ENCODE measurements at places on chromosomes 16 and 17.

- no peak for DNase-seq
Measured at GRCh38 chr16:11183035-11183812, 72.8 kb downstream of the SOCS1 start.

DNA sequence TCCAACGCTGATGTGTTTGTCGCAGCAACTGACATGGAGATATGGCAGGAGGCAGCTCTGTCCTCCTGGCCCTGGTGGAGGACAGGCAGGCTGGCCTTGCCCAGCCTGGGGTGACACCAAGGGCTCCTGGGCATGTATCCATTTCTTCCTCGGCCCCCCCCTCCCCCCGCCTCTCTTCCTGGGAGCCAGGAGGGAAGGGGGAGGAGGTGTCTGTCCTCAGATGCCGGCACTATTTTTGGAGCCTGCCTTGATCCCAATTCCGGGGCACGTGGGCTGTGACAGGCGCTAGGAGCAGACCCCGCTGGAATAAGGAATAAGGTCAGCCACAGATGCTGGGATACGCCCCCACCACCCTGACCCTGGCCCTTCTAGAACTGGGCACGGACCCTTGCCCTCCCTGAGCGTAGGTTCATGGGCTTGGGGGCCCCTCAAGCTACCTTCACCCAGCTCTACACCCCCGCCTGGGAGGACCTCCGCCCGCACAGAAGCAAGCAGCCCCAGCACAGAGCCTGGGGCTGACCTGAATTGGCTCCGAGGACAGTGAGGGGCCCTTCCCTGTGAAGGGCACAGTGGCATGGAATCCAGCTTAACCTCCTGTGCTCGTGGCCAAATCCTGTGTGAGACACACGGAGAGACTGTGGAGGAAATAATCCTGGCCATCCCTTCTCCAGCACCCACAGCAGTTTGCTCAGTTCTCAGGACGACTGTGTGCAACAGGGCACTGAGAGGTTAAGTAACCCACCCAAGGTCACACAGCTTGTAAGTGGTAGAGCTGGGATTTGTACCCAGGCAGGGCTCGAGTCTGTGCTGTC is 24.1 kb downstream of the SEC14L5 start:
- no peak for DNase-seq

GRCh38 chr17:76642994-76643393 is 563 bp downstream of the ST6GALNAC1 start:
- no peak for DNase-seq

DNA sequence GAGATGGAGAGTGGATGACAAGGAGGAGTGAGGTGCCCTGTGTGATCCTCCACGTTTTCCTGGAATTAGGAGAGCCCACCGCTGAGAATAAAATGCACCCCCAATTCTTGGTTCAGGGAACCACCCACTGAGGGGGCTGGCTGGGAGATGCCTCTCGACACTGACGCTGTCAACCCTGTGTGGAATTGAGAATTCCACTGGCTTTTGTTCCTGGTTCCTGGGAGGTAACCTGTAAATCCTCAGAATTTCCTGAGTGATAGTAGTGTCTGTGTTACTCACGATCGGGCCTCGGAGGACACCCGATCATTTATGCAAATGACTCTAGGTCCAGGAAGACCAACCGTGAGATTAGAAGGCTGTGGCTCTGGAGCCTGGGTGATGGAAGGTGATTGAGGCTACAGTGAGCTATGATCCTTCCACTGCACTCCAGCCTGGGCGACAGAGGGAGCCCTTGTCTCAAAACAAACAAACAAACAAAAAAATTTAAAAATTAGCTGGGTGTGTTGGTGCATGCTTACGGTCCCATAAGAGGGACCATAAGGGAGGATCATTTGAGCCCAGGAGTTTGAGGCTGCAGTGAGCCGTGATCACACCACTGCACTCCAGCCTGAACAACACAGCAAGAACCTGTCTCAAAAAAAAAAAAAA is 11.7 kb upstream of the PRPSAP1 start:
- DNase-seq: no peak

- peak; percentile 40 for DNase-seq
Measured at GRCh38 chr17:30236766-30237165, 1.3 kb upstream of the SLC6A4 start.

DNA sequence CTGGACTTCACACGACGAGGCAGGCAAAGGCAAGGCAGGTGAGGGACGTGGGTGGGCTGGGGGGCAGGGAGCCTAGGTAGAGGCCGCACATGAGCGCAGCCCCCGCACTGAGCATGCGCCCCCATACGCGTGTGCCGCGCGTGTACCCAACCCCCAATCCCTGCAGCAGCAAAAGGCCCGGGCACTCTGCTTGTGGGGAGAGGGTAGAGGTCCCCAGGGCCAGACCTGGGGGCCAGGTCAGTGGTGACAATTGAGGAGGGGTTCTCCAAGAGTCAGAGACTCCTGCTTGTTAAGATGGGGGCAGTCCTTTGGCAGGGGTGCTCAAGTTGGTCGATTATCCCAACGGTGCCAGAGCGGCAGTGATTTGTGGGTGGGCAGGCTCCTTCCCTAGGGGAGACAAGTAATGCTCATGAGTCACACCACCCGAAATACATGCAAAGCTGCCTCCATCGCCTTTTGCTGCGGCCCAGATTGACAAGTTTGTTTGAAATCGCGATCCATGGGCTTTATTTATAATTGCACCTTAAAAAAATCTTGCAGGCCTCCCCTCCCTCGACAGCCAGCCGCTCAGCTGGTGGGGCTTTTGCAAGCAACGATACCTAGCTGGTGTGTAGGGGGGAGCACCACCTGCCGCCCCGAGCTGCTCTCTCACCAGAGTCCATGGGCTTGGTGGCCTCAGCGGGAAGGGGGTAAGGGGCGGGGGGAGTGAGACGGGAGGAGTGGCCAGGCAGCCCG is 1.1 kb upstream of the GIT1 start:
- DNase-seq: peak; percentile 66

DNA sequence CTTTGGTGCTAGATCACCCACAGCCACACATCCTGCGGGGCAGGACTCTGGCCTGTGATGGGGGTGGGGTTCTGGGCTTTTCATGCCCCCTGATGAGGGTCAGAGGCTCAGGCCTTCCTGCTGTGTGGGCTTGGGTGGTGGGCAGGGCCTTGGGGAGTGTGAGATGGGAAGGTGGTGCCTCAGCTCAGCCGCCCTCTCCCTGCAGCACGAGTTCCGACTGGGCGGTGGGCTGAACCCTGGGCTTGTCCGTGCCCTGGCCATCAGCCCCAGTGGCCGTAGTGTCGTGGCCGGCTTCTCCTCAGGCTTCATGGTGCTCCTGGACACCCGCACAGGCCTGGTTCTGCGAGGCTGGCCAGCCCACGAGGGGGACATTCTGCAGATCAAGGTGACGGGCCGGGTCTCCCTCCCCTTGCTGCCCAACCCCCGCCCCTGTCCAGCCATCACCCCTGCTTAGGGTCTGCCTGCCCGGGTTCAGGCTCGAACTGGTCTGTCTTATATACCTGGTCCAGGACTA is 6.8 kb upstream of the SERPINF2 start:
- DNase-seq: no peak

DNA sequence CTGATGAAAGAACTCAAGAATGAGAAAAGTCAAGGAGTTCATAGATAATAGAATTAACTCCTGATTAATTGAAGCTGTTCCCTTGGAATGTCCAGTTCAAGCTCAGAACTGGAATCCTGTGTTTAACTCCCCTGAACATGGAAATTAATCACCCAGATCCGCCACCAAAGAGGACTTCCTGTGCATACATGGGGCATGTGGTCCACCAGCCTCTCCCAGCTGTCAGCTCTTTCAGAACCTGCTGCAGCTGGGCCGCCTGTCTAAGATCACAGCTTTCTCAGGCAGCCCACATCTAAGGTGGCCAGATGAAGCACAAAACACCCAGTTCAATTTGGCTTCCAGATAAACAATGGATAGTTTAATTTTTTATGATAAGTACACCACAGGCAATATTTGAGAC is 203.7 kb upstream of the COX10 start:
- DNase-seq: no peak

GRCh38 chr17:66304304-66305174 is 2.1 kb downstream of the PRKCA start:
- no peak for DNase-seq

DNA sequence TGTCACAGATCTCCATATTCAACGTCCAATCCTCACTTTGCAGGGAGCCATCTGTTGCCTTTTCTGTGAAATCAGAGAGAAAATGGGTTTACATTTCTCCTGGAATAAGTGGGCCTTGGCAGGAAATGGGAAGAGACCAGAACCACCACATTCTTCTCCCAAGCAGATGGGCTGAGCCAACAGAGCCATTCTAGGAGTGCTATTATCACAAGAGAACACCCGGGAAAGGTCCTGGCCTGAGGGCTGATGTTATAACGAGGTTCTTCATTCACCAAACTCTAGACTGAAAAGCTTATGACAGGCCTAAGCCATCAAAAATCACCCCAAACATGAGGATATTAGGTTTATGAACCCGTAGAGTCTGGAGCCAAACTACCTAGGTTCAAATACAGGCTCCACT is 64.7 kb downstream of the TOM1L2 start:
- DNase-seq: no peak
